Hematopoietic multipotent progenitor cell treated with erythropoietin and hydrocortisone succinate and interleukin-3 and kit ligand, for 6 days (in vitro differentiated cells): ENCODE measurements at places on chromosomes 7 and 10.
A peak's percentile ranks its signal among the peaks of the same experiment; 100 is the strongest.

DNA sequence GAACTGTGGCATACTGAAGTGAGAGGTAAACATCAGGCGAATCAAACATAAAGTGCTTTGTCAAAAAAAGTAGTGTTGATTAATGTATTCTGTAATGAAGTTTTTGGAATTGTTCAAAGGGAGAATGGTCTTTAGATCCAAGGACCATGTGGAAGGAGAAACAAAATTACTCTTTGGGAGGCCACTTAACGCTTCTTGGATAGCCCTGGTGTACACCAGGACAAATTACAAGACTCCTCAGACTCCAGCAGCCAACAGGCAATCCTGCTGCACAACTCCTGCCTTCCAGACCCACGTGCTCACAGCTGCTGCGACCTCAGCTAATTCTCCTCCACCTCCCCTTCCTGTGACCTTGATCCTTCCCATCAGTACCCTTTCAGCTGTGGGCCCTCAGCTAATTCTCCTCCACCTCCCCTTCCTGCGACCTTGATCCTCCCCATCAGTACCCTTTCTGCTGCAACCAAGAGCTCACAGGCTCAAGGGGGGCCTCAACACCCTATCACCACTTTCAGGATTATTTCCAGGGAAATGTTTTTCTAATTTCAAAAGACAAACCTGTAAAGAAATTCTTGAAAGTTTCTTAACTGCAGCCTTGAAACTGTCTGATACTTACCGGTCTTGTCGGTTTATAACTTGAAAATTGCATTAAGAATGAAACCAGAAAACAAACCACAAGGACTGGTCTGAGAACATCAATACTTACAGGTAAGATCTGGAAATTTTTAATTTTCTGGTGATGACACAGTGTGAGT, 29.7 kb upstream of the DDC start:
- DNase-seq: no peak

DNA sequence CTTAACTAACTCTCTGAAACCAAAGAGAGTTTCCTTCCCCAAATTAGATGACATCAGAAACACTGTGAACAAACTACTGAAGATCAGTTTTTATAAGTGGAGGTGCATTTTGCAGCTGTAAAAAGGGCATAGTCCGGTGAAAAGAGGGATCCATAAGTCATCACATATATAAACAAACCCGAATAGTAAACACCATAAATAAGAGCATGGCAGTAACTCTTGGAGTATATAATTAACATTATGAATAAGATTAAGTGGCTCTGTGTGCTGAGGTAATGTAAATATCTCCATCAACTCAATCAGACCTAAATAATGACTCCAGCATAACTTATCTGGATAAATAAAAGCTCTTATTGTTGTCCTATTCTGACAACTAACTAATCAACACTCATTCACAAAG, 43.0 kb upstream of the SHTN1 start:
- DNase-seq: no peak

- DNase-seq: no peak
These were observed 362.5 kb upstream of the NRP1 start for GRCh38 chr10:33697016-33697415.

GRCh38 chr10:121351540-121351939, 246.7 kb downstream of the FGFR2 start:
- no peak for DNase-seq

- DNase-seq: no peak
These were observed 207.9 kb downstream of the PLXNA4 start for GRCh38 chr7:132368246-132368900.

DNA sequence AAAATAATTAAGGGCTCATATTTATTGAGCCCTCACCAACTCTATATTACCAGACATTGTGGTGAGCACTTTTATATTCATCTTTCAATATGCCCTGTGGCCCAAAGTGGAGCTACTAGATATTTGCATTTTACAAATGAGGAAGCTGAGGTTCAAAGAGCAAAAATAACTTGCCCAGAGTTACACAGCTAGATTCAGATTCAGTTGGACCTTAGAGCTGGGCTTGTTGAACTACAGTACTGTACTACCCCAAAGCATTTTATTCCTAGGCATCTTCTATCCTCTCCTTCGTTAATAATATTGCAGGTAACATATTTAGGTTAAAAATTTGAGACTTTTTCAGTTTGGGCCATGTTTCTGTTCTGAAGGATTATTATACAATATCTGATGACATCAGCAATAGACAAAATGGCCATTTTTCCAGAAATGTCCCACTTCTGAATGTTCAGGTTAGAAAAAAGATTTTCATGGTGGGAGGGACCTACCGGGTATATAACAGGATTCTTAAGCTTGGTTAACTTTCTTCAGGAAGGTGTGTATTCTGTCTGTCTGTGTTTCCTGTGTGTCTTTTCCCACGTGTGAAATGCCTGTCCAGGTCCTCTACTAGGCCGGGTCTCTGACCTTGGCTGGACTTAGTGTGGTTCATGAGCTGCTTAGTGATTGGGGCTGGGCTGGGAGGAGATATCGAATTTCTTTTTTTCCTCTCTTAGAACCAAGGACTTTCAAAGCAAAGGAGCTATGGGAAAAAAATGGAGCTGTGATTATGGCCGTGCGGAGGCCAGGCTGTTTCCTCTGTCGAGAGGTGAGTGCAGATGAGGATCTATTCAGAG, 13.6 kb downstream of the PRXL2A start:
- no peak for DNase-seq

- DNase-seq: no peak
These were observed 15.9 kb downstream of the FKBP6 start for GRCh38 chr7:73343671-73344380.

- no peak for DNase-seq
These were observed 42.1 kb upstream of the TMEM196 start for GRCh38 chr7:19815546-19815945.

DNA sequence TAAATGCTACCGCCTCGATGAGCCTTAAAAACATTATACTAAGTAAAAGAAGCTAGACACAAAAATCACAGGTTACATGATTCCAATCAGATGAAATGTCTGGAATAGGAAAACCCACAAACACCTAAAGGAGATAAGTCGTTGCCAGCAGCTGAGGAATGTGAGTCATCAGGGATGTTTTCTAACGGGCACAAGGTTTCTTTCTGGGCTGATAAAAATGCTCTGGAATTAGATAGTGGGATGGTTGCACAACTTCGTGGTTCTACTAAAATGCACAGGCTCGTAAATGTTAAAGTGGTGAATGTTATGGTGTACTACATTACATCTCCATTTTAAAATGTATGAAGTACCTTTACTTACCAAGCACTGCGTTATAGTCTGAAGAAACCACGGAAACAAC, 9.7 kb downstream of the ABLIM1 start:
- peak; percentile 75 for DNase-seq

DNA sequence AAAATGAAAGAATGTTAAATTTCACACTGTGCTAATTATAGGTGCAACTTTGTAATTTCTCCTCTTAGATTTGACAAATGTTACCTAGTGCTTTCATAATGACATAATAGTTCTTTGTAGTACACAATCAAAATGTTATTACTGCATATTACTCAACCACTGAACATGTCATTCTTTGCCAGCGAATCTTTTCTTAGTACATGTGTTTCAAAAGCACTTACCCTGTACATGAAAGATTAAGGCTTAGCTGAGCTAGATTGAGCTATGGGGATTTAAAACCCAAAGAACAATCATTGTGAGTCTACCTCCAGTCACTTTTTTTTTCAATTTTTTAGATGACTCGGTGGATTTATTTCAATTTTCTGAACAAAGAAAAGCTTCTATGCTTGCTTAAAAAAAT, 123.5 kb upstream of the FERD3L start:
- DNase-seq: no peak

- no peak for DNase-seq
These were observed 203.2 kb downstream of the ARL4A start for GRCh38 chr7:12890586-12890985.

DNA sequence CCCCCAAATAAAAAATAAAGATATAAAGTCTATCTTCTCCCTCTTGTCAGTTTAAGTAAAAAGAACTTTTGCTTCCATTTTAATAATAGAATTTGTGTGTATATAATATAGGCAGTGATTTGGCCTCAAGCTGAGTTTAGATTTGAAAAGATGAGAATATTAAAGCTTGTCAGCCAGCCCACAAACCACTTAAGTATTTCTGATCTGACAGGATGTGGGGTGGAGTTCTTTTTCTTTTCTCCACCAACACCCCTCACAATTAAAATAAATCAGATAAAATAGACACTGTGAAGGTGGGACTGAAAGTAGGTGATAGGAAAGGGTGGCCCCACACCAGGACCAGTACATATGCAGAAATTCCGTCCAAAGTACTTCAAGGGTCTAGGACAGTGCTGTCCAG, 714.1 kb downstream of the AUTS2 start:
- no peak for DNase-seq

DNA sequence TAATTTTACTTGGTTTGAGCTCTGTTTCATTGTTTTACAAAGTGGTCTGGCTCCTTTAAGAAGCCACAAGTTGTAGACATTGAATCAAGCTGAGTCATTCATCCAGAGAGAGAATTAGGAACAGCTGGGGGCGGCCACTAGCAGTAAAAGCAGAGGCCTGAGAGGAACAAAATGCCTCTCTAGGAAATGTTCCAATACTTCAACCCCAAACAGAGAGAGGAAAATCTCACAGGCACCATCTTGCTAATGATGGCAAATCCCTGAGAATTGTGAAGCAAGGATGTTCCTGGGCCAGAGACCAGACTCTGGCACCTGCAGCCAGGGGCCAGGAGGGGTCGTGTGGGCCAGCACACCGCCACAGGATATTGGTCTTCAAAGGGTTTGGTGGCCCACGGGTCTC, 26.5 kb upstream of the TRIL start:
- DNase-seq: peak; percentile 73

- DNase-seq: peak; percentile 50
These were observed 97.6 kb downstream of the CCNY start for GRCh38 chr10:35433851-35434426.

- DNase-seq: no peak
These were observed 56.0 kb downstream of the COL26A1 start for GRCh38 chr7:101418694-101419093.

DNA sequence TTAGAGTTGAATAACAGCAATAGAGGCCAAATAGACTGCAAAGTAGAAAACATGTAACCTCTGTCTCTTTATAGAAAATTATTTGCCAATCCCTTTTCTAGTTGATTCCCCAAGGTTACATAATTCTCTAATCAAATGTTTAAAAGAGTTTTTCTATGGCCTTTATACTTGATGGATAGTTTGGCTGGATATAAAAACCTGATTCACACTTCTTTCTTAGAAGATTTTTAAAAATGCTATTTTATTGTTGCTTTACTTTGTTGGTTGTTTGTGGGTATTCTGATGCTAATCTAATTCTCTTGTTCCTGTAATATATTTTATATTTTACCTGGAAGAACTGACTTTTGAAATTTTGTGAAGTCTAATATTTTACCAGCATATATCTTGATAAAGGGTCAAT, 331.1 kb upstream of the MTPN start:
- DNase-seq: no peak
